Pulmonary artery endothelial cell (primary cell): ENCODE measurements at places on chromosomes 11 and 22.
A peak's percentile ranks its signal among the peaks of the same experiment; 100 is the strongest.

GRCh38 chr11:124865181-124865901 lies at the start of gene ROBO3:
Gene ROBO3, plus strand, starts transcription at chr11:124865432. Its CDS starts 146 bp downstream, at chr11:124865578.
- no peak for DNase-seq

DNA sequence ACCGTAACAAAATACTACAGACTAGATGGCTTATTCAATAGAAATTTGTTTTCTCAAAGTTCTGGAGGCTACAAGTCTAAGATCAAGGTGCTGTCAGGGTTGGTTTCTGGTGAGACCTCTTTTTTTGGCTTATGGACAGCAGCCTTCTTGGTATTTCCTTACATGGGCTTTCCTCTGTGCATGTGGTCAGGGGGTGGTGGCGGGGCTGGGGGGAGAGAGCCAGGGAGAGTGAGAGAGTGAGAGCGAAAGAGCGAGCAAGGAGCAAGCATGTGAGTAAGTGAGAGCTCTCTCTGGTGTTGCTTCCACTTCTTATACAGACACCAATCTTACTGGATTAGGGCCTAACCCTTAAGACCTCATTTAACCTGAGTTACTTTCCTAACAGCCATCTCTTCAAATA lies 181.5 kb downstream of the TMEM135 start:
- DNase-seq: no peak

- peak; percentile 40 for DNase-seq
Observed at GRCh38 chr11:9264316-9265210, 587 bp downstream of the DENND5A start.

GRCh38 chr11:119473901-119474681 lies 51.1 kb upstream of the THY1 start:
- DNase-seq: no peak

DNA sequence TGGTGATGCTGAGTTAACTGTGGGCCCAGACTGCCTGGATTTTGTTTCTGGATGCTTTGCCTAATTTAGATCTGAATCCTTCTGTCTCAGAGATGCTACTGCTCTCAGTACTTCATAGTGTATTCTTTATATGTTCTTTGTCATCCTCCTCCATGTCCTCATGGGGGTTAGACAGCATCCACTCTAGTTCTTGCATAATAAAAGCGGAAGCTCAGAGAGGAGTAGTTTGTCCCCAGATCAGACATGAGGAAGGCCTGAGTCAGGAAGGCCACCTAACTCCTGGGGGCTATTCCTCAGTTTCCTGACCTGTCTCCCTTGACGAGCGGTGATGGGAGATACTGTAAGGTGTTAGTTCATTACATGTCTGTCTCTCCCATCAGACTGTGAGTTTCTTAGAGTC lies 90.2 kb downstream of the SCN3B start:
- DNase-seq: no peak

- no peak for DNase-seq
Observed at GRCh38 chr11:15818132-15818842, 538.1 kb downstream of the SOX6 start.

DNA sequence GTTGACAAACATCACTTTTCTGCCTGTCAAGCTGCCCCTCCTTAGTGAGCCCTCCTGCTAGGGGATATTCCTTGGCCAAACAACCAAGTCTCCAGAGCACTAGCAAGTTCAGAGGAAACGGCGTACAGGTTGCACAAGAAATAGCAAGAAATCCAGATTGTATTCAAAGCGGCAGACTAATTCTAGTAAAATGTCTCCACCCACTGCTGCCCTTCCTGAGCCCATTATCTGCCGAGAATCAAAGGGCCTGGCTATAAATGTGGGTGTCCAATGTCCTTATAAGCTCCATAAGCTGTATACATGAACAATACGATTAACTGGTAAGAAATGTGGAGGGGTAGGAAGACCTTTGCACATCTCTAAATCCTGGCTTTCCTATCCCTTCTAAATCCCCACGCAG lies 44.0 kb upstream of the AKIP1 start:
- DNase-seq: no peak

GRCh38 chr11:73461335-73461840 lies 85.2 kb downstream of the RELT start:
- DNase-seq: no peak

DNA sequence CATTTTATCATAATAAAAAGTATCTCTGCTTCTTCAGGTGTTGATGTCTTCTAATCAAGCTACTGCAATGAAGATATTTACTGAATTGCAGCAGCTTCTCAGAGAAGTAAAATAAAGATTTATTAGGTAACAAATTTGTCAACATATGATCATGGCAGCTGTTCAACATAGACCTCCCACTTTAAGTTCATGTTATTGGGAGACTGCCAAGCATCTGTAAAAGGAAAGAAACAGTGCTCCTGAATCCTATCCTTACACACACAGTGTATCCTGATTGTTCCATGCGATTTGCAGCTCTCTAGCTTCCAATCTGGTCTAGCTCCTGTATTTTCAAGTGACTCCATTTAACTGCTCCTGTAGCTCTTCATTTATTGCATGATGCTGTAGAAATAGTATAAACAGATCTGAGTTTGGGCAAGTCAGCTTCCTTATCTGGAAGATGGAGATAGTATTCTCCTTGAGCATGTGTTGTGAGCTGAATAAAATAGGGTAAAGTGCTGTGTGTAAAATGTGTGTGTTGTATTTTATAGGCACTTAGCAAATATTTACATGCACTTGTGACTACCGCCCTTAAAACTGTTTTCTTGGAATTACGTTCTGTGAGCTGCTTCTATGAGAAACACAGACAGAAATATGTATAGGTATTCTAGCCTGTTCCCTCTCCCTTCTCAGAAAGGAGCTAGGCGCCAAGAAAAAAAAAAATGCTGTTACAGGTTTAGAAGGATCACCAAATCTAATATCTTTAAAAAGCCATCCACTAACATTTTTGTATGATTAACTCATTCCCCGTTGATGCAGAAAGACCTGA lies 290.6 kb downstream of the JRKL start:
- DNase-seq: no peak

DNA sequence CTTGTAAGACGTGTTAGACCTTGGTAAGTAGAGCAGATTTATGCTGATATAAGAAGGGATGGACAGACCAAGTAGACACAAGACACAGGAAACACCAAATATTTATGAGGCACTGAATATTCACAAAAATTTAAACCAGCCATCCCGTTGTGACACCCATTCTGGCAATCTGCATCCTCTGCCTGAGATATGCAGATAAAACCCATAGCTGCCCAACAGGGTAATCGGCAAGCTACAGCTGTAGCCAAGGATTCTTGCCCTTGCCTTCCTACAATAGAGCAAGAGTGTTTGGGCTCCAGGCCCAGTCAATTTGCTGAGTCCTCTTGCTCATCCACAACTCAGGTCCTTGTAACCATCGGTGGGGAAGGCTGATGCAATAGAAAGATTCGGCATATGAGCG lies 18.5 kb upstream of the MPZL2 start:
- DNase-seq: no peak

DNA sequence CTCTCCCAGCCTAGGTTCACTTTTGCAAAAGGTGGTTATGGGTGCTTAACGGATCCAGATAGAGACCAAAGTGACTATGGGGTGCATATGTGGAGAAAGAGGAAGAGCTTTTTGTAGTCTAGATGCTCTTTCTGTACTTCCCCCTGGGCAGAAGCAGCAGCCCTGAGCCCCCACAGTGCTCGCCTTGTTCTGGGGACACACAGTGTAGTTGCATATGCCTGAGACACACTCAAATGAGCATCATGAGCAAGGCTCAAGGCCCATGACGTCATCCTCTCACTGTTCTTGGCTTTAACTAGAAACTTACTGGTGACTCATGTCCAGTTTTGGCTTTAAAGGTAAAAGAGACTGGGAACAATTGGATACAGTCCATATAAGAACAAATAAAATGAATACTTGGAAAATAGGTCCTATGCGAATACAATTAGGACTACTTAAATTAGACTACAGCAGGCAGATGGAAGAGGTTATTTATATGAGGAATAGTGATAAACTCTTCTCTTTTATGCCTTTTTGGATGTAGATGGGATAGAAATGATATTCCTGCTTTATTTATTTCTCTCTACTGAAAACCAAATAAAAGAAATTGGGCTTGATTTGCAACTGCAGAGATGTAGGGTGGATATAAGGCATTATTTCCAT lies 20.1 kb upstream of the PEX26 start:
- peak; percentile 89 for DNase-seq

DNA sequence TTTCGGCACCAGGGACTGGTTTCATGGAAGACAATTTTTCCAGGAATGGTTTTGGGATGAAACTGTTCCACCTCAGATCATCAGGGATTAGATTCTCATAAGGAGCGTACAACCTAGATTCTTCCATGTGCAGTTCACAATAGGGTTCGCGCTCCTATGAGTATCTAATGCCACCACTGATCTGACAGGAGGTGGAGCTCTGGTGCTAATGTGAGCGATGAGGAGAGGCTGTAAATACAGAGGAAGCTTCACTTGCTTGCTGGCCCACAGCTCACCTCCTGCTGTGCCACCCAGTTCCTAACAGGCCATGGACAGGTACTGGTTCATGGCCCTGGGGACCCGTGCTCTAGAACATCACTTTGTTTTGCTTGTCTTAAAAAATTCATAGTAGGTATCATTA lies 41.8 kb upstream of the AMPD3 start:
- DNase-seq: no peak

GRCh38 chr11:122478986-122479385 lies 176.5 kb upstream of the UBASH3B start:
- no peak for DNase-seq

DNA sequence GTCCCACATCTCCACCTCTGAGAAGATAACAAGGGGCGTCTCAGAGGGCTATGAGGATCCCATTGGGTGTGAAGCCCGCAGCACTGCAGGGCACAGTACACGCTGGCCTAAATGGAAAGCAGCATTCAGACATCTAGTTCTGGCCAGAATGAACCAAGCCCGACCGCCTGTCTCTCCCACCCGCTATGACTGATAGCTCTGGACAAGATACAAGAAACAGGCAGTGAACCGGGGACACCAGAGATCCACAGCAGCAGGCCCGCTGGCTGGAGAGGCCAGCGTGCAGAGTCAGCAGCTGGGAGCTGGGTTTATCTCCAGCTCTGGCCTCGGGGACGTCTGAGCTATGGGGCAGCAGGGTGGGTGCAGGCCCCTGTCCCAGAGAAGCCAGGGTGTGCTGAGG lies 9.6 kb downstream of the CERK start:
- DNase-seq: no peak

DNA sequence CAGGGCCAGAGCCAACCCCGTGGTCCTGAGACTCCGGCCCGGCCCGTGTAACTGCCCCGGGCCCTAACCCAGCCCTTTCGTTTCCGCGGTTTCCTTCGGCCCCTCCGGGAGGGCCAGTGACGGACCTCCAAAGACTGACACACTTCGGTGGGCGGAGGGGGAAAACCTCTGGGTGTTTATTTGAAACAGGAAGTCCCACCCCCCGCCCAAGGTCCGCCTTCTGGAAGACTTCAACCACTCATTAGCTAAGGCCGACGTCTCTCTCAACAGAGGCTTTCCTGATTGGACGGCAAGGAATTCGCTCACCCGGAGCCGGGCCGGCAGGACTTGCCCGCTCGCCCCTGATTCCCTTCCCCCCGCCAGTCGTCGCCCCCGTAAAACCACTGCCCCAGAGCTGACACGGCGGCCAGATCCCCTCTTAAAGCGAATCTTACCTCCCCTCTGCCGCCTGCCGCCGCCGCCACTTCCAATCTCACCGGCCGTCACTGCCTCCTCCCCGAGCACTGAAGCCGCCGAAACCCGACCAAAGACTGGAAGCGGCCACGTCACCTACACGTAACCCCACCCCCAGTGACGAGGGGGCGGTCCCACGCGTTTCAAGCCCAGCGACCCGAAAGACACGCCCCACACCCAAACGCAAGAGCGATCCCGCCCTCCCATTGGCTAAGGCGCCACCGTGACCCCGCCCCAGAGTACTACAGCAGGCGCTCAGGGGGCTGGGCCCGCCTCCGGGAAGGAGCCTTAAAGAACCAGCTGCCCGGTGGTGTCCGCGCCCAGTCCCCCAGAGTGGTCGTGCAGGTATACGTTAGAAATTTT lies at the start of gene STX5:
Gene STX5, minus strand, starts transcription at position 532 of the 816 bp plus-strand sequence. CDS start 808 bp downstream, outside the sequence.
- peak; percentile 97 for DNase-seq

GRCh38 chr22:35071784-35072183 lies 5.8 kb downstream of the ISX start:
- no peak for DNase-seq

GRCh38 chr11:119671561-119672015 lies 57.4 kb downstream of the NECTIN1 start:
- no peak for DNase-seq

GRCh38 chr22:28260619-28261018 lies 341.6 kb upstream of the PITPNB start:
- DNase-seq: no peak

DNA sequence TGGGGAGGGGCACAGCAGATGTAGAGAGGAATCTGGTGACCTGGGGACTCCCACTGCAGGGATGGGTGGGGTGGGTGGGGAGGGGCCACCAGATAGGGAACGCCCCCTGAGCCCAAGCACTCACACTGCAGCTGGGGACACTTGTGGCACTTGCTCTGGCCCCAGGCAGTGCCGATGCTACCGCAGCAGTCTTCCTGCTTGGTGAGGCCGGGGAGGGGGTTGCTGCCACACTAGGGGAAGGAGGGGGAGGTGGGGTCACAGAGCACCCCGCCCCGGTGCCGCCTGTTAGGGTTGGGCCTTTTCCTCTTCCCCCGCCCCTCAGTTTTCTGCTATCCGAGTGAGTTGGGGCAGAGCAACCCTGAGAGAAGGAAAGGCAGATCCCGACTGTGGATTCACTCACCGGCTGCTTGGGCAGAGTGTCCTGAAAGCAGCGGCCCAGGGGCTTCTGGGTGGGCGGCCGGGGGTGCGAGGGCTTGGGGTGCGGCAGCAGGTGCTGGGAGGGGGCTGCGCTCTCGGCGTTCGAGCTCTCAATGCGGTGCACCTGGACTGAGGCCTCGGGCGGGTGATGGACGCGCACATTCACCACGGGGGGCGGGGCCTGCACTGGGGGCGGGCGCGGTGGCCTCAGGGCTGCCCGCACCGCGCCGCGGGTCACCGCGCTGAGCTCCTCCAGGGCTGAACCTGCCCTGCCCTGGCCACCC lies 4.7 kb downstream of the LTBP3 start:
- DNase-seq: no peak

DNA sequence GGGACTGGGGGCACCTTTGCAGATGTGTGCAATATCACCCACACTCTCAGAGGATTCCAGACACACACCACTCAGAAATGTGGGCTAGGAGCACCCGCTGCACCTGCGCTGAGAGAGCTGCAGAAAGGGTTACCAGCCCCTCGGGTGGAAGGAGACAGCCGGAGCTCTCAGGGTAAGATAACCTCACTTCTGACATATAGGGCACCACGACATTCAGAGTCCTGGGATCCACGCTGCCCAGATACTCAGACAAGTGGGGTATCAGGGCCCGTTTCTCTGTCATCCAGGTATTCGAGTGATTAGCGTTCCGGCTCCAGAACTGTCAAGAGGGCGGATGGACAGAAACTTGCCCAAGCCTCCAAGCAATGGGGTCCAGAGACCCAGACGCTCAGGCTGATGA lies 6.2 kb upstream of the SYT8 start:
- no peak for DNase-seq

DNA sequence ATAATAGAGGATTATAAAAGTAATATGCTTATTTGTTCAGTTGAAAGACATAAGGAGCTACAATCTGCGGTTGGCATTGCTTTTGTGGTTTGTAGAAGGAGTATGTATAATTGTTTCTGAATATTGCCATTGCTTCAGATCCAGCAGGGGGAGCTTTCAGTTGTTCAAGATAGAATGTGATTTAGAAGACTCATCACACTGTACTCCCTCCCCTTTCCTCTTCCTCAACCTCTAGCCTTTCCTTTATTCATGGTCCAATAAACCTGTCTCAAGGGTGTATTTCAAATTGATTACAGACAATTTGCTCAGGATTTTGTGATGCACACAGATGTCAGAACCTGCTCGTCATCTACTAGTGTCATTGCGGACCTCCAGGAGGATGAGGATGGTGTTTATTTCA lies 9.8 kb downstream of the PRMT3 start:
- DNase-seq: no peak
